Astrocyte of the spinal cord (primary cell): ENCODE measurements at places on chromosomes 7 and 10.

GRCh38 chr10:132805599-132805998 is 19.7 kb upstream of the NKX6-2 start:
- no peak for DNase-seq

DNA sequence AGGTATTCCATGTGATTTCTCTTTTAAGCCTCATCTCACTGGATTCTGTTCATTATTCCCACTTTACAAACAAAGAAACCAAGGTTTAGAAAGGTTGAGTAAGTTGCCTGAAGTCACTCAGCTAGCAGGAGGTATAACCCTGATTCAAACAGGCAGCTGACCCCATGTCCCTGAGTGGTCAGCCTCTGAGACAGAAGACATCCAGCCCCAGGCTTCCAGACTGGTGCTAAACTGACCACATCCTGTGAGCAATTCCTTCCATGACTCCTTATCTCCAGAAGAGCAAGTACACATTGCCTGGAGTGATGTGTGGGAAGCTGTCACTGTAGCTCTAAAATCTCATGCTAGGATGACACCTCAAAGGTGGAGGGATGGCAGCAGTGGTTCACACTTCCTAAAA is 3.7 kb downstream of the PLPP4 start:
- peak; percentile 98 for DNase-seq

DNA sequence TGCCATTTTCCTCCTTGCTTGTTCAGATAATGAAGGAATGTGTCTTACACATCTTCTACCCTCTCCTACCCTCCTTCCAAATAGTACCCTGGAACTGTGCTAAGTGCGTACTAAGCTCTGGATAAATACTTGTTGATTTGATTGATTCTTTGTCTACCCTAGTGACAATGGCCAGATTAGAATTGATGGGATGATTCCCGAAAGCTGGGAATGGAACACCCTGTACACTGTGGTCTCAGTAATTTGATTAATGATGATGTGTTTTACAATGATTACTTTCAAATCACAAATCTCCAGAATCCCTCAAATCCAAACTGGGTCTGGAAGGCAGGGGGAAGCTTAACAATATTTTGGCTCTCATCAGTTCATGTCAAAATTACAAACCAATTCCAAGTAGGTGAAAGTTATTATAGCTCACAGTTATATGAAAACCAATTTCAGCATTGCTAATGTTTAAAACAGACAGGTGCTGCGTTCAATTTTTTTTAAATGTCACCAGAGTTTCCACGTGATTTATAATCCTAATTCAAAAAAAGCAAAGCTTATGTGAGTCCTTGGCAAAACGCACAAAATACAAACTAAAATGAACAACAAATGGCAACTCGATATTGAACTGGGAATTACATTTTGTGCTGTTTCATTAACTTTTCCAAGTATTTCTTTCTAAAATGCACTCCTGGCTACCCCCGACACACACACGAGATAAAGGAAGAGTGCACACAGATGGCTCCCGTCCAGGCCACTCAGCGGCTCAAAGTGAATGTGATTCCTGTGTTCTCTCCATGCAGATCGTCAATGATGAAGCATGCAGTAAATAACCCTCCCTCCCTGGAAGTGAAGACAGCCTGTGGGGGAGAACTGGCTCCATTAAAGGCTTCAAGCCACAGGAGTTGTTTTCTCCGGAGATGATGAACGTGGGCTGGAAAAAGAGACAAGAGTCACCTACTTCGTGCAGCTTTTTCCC is 21.7 kb upstream of the ADRB1 start:
- peak; percentile 19 for DNase-seq

DNA sequence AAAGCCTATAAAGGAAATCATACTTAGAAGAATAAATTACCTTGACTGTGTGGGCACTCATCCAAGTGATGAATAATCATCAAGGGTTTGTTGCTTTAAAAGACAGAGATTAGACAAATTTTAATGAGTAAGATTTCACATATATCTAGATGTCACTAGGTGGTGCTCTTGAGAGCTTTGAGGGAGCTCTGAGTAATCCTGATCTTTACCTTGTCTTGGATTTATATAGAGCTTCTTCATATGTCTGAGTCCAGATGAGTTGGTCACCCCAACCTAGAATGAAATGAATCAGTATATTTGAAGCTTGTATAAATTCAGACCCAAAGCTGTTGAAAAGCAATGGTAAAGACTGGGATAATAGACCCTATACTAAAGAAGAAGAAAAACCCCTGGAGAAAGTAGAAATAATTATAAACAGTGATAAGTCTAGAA is 3.7 kb downstream of the AGR2 start:
- DNase-seq: peak; percentile 73

- DNase-seq: peak; percentile 42
Observed at GRCh38 chr7:149126662-149127266, 640 bp upstream of the ZNF425 start.

- no peak for DNase-seq
Observed at GRCh38 chr10:18429335-18429734, 222.1 kb downstream of the NSUN6 start.

DNA sequence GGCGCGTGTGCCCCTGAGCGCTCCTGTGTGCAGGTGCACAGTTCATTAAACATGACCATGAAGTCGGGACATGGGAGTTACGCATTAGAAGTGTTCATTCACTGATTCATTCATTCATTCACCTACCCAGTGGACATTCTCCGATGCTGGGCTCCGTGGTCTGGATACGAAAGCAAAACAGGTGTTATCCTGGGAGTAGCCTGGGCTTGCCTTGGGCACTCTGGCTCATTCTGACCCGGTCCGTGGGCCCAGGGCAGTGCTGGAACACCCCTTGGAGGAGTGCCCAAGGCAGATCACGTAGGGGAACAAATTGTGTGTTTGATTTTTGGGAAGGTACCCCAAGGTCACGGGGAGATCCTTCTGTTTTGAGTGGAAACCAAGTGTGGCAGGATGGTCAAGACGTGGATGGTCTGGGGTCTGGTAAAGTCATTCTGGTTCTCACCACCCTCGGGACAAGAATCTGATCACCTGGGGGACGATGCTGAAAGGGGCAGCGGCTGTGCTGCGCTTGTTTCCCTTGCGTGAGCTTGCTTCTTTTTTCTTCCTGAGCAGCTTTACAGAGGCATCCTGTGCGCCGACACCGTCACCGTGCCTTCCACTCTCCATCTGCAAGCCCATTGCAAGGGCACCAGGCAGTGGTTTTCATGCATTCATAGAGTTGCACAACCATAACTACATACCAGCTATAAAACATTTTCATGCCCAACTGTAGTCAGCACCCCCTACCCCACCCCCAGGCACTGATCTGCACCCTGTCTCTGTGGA is 10.1 kb downstream of the ELFN1 start:
- no peak for DNase-seq

DNA sequence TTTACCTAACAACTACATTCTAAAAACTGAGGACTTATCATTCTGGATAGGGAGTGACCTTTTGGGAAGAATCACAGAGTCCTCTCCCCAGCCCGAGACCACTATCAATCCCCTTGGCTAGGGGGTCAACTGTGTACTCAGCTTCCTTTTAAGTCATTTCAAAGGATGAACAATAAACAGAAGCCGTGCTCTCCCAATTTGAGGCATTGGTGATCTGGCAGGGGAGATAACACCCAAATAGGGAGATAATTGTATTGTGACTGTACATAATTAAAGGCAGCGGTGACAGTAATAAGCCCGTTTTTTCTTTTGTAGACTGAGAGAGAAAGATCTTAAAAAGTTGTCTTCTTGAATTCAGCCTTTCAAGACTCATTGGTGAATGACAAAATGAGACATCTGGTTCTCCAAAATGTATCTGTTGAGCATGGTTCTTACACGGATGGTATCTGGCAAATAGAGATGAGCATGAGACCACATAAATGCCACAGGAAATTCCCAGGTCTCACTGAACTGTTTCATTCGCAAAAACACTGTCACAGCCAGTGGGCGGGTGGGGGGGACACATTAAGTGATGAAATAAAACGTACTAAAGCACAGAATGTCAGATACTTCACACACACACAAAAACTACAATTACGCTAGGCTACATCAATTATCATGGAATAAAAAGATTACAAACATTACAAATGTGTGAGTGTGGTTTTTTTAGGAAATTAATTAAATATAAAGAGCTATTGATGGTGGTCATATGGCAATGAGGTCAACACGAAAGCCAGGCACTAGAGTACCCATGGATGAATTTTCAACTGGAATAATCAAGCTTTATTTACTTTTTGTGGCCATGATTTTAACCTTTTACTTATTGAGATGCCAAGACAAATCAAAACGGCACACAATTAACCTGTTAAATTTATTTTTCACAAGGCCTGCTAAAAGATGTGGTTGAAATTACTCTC is 108.4 kb downstream of the HIPK2 start:
- DNase-seq: no peak

GRCh38 chr7:51035716-51036115 is 253.0 kb upstream of the GRB10 start:
- DNase-seq: peak; percentile 18

- no peak for DNase-seq
Observed at GRCh38 chr10:73948947-73949633, 38.2 kb downstream of the PLAU start.
